ENCODE measurements at places on chromosomes 13 and 19.

DNA sequence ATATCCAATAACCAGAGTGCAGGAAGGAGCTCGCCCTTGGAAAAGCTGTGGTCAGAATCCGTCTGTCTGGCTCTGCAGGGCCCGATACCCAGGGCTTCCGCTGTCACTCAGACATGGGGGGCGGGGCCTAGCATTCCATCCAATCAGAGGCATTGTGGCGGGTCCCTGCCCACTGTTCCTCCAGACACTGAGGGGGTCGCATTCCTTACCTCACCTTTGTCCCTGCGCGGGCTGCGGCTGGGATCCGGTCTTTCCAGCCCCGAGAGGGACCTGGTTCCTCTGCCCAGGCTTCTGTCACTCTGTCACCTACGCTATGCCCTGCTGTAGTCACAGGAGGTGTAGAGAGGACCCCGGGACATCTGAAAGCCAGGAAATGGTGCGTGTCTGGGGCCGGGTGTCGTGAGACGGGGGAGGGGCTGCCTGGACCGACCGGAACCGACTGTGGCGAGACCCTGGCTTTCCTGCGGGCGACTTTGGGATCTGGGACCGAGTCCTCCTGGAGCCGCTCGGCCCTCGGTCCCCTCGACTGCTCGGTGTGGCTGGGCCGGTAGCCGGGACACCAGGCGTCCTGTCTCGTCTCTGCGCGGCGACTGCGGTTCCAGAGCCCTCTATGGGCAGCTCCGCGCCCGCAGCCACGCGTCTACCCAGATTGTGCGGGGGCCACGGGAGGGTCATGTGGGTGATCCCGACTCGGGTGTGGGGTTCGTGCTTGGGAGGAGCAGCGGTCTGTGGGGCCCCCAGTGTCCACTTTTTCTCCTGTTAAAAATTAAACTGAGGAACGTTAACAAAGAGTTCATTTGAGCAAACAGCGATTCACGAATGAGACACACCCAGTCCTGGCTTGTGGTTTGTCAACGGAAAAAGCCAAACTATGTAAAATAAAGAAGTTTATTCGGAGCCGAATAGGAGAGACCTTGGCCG, at the start of gene ZNF69:
ZNF69 (plus strand) TSS at position 172 of the 921 bp plus-strand sequence; CDS start at position 314, 142 bp downstream.
- DNase-seq, result peak; percentile 86

- DNase-seq, result no peak
These were observed 19.4 kb upstream of the CRTC1 start for GRCh38 chr19:18663940-18664530.

GRCh38 chr13:33642374-33643065, 175.4 kb upstream of the RFC3 start:
- DNase-seq, result peak; percentile 91

- no peak for DNase-seq
These were observed 5.3 kb downstream of the ABCA7 start for GRCh38 chr19:1045247-1045603.

DNA sequence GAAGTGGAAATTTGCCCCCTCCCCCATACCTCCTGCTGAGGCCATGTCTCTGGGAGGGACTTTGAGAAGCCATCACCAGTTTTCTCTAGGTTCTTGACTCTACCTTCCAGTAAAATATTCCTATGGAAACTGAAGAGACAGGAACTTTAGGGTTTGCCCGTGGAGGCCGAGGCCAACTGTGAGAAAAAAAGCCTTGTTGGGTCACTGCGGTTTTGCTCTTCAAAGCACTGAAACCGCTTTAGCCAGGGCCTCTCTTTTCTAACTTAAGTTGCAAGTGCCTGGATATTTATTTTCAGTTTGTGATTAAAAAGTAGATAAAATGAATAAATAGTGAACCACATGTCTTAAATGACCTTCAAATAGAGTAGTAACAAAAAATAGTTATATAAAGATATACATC, 159.7 kb upstream of the TSC22D1 start:
- no peak for DNase-seq

GRCh38 chr19:55086730-55087541, 11.3 kb downstream of the EPS8L1 start:
- DNase-seq, result peak; percentile 94

DNA sequence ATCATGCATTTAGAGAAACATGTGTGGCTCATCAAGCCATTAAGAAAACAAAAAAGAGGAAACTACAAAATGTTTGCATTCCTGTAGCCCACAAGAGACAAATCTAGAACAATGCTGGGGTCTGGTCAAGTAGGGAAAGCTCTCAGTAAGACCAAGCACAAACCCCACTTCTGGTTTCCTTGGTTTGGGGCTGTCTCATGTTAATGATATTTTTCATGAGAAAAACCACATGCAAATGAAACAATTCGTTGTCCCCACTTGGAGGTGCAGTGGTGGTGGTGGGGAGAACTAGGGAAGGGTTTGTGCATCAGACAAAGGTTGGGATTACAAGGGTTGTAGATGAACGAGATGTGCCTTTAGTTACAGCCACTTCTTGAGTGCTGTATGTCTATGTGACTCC, 7.0 kb upstream of the RB1 start:
- no peak for DNase-seq

GRCh38 chr19:2613507-2614295, 88.8 kb downstream of the GNG7 start:
- peak; percentile 71 for DNase-seq

DNA sequence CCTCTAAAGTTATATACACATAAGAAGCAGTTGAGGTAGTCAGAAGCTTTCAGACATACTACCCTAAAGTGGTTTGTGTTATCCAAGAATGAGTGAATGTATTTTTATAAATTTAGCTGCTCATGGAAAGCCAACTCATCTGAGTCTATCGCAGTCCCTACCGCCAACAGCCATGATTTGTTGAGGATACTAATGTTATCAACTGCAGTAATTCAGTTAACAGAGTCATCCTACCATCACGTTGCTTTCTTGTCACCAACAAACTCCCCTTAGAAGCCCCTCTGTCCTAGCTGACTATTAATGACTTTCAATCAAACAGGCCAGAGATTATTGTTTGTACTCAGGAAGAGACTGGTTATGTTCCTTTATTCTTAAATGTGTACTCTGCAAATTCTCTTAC, 169.9 kb downstream of the DCT start:
- DNase-seq, result no peak

- no peak for DNase-seq
These were observed 5.3 kb downstream of the ATP11A start for GRCh38 chr13:112695121-112695520.

GRCh38 chr19:47266401-47266941, 8.2 kb upstream of the INAFM1 start:
- DNase-seq, result no peak

DNA sequence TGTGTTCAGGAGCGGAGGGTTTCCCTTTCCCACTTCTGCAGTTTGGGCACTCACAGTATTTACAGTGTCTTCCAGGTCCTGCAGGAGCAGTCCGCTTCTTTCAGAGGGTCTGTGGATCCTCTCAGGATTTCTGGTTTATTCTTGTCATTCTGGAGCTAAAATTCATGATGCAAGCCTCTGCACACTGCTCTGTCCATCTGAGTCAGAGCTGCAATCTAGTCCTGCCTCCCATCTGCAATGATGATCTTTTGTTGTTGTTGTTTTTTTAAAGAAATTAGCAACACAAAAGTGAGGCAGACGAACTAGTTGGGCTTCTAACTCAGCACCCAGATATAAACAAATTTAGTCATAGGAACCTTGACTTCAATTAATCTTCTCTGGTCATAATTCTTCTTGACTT, 86.5 kb downstream of the DLEU7 start:
- DNase-seq, result no peak

GRCh38 chr13:99981735-99982035, at the start of gene ZIC2:
Gene ZIC2, plus strand, starts transcription at chr13:99981784. Its CDS starts 281 bp downstream, at chr13:99982065.
- DNase-seq, result no peak

DNA sequence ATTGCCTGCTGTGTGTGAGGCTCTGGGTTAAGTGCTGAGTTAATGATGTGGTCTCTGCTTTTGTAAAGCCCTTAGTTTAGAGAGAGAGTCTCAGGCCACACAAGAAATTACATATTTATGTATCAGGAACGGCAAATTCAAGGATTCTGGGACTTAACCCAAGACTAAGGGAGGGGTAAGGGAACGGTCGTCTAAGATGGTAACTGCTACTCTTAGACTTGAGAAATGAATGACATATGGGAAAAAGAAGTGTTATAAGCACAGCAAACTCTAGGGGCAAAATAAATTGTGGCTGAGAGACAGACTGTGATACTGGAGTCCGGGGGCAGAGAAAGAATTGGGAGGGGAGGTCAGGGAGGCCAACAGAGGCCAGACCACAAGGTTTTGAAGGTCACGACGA, 10.2 kb downstream of the VSIG10L start:
- DNase-seq, result no peak

- peak; percentile 63 for DNase-seq
These were observed 16.8 kb downstream of the MBD3L2B start for GRCh38 chr19:7004313-7004931.

- DNase-seq, result no peak
These were observed 12.2 kb downstream of the TPM4 start for GRCh38 chr19:16088351-16089009.

DNA sequence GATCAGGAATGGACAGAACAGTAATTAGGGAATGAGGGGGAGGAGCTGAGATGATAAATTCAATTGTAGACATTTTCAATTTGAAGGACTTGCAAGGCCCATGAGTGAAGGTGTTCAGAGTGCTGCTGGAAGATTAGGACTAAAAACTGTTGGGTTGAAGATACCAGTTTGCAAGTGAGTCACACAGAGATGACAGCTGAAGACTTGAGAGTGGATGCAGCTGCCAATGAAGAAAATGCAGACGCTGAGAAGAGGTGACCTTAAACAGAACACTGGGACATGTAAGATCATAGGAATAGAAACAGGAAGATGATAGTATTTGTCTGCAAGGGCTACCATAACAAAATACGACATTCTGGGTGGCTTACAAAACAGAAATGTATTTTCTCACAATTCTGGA, 1716.5 kb upstream of the SLC10A2 start:
- DNase-seq, result no peak

DNA sequence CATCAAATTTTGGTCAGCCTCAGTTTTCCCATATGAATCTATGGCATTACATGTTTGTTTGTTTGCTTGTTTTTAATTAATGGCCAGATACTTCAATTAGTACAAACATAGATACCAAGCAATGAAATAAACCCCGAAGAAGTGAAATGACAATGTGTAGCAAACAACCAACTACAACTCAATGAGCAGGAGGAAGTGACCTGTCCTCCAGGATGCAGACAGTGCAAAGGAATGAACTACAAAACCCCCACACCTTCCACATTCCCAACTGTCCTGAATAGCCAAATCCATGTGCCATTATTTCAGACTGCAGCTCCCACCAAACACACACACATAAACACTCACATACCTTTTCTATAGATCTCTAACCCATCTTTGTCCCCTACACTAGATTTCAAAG, 45.0 kb upstream of the FAM124A start:
- no peak for DNase-seq

DNA sequence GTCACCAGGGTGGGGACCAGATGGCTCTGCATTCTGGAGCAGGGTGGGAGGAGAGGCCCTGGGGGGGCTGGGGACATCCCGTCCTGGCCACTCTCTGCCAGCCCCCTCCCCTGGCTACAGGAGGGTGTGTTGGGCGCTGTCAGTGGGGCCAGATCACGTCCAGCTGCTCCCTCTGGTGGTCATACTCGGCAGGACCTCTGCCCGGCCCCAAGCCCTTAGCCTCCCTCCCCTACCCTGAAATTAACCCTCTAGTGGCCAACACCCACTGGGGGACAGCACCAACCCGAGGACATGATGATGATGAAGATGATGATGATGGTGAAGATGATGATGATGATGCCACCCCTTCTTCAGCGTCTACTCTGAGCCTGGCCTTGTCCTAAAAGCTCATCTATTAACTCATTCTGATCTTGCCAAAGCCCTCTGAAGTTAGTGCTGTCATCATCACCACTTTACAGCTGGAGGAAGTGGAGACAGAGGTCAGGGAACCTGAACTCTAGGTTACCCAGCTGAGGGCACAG, 590 bp upstream of the LGI4 start:
- peak; percentile 40 for DNase-seq

DNA sequence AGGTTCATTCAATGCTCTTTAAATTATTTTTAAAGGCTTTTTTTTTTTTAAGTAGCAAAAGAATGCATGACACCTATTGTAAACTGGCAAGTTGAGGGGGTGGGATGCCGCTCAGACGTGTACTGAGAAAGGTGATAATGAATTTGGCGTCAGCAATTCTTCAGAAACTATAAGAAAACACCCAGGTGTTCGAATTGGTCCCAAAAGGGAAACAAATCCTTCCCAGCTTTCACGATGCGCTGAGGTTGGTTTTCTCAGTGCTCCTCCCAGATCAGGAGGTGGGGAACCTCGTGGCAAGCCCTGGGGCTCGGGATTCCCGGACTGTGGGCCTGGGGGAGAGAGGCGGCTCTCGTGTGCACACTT, 543 bp upstream of the FAM124A start:
- DNase-seq, result no peak

GRCh38 chr13:41457589-41458186, 338 bp downstream of the RGCC start:
- DNase-seq, result no peak

DNA sequence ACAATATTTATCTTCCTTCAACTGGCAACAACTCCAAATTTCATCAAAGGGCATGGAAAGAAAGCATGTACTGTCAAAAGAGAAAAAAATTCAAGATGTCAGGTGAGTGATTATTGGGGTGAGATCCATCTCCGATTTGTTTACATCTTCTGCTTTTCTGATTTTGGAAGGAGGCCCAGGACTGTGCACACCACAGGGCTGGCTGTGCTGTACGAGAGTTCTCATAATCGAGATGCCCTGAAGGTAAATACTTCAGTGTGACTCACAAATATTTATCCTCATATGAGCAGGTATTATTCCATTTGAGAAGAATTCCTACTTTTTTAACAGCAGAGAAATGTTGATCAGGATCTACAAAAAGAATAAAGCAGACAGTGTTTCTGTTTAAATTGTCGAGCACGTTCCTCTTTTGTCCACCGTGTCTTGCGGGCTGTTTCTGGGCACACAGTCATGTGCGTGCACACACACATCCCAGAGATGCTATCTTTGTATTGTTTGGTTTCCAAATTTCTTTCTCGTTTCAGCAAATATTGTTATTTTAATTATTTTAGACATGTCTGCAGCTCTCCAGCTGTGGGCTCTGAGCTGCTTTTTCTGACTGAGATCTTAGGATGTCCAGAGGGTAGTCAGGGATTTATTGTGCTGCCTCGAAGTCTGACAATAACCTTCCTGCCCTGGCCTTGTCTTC, 103.8 kb downstream of the KL start:
- no peak for DNase-seq

GRCh38 chr13:30762643-30763042, 27.3 kb downstream of the ALOX5AP start:
- no peak for DNase-seq

GRCh38 chr13:106649495-106649894, 81.6 kb upstream of the ARGLU1 start:
- no peak for DNase-seq

DNA sequence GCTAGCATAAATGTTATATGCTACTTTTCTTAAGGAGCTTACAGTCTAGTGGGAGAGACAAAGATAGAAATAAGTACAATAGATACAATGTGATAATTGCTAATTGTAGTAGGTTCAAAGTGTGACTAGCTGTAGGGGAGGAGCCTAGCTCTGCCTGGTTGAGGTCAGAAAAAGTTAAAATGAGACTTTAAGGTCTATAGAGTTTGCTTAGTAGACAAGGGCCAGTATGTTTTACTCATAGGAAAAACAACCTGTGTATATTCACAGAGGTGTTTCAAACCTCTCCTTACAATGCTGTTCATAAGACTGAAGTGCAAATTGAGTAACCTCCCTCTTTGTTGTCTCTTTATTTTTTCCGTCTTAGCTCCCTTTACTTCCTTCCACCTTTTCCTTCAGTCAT, 56.1 kb downstream of the PDS5B start:
- no peak for DNase-seq
